H7 (cell line): ENCODE measurements at places on chromosomes 12 and 14. TPM values are rescaled to one million over a fixed set of nuclear protein-coding genes. Genes with fewer than 3 reads are reported as not detected.
A peak's percentile ranks its signal among the peaks of the same experiment; 100 is the strongest.

- DNase-seq: no peak
Measured at GRCh38 chr14:67853715-67854114, 34.1 kb downstream of the RAD51B start.

DNA sequence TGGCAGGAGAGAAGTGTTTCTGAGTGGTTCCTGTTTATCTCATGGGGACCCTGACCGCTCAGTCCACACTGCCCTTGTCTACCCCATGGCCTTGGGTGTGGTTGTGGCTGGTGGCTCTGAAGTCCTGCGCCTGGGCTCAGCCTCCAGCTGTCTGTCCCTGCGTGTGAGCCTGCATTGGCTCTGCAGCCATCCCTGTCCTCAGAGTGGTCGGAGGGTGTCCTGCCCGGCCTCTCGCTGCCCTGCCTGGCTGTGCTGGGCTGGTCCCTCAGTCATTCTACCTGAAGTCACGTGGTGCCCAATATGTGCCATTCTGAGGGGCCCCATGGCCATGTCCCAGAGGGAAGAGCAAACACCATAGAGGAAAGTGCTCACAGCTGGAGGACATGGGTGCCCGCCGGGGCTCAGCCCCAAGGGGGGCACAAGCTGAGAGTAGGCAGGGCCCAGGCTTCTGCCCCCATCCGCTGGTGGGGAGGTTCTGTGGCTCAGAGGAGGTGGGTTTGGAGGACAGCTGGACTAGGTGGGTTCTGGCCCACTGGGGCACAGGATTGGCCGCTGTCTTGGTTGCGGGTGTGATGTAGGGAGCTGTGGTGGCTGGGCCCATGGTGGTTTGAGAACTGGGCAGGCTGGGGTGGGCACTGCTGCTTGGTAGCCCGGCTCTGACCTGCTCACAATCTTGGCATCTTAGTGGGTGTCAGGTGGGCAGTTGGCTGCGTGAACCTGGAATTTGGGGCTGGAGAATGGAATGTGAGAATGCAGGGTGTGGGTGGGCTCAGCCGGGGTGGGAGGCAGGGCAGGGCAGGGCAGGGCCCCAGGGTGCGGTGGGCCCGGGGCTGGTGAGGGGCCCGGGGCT, 11.6 kb downstream of the TEDC1 start:
- DNase-seq: peak; percentile 60

GRCh38 chr12:104656383-104656782, 199.6 kb downstream of the CHST11 start:
- DNase-seq: no peak

- DNase-seq: no peak
Measured at GRCh38 chr14:89428173-89428523, 11.1 kb upstream of the FOXN3 start.

GRCh38 chr14:91293281-91293680, 48.8 kb upstream of the GPR68 start:
- peak; percentile 65 for DNase-seq

DNA sequence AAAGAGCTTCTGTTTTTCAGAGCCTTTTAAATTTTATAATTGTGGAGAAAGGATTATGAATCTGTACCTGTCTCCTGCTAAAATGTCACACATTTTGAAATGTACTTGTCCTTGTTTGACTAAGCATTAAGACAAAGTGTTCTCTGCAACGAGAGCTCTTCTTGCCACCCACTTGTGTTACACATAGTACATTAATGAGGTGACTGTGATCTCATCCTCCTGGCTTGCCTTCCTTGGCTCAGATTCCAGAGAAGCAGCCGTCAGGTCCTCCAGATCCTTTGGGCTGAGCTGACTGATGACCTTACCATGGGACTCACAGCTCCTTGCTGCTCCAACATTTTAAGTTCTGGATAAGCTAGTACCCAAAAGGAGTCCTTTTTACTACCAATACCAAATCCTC, 81.4 kb downstream of the BBS10 start:
- DNase-seq: no peak

DNA sequence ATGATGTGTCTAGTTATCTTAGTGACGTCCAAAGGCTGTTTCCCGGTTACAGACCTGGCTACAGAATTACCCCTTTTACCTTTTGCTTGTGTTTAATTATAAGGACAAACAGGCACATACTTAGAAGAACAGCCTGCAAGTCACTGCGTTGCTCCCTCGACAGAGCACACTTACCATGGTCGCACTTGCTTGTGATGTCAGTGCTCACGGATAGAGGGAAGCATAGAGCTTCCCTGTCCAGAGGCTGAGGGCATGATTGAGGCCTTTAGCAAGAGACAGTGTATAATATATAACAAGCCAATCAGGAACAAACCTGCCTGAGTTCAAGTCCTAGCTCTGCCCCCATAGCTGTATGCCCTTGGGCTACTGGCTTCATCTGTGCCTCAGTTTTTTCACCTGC, 73.2 kb upstream of the SCN8A start:
- peak; percentile 63 for DNase-seq

DNA sequence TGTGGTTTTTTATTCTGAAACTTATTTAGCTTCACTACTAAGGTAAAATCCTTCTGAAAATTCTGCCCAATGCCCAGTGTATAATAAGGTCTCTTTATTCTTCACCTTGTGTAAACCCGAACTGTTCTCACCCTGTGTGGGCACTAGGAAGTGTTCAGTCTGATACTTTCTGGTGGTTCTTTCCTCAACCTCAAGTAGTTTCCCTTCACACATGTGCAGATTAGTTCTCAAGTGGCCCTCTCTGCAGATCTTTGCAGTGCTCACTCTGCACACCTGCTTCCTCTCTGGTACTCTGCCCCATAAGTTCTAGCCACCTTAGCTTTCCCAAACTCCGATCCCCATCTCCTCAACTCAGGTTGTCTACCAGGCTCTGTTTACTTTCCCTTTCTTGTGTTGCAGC, 61.6 kb downstream of the RAD51B start:
- DNase-seq: no peak

Gene KRT75
- total RNA-seq: not detected in 2 replicates
